ENCODE measurements at places on chromosomes 12 and 14.

DNA sequence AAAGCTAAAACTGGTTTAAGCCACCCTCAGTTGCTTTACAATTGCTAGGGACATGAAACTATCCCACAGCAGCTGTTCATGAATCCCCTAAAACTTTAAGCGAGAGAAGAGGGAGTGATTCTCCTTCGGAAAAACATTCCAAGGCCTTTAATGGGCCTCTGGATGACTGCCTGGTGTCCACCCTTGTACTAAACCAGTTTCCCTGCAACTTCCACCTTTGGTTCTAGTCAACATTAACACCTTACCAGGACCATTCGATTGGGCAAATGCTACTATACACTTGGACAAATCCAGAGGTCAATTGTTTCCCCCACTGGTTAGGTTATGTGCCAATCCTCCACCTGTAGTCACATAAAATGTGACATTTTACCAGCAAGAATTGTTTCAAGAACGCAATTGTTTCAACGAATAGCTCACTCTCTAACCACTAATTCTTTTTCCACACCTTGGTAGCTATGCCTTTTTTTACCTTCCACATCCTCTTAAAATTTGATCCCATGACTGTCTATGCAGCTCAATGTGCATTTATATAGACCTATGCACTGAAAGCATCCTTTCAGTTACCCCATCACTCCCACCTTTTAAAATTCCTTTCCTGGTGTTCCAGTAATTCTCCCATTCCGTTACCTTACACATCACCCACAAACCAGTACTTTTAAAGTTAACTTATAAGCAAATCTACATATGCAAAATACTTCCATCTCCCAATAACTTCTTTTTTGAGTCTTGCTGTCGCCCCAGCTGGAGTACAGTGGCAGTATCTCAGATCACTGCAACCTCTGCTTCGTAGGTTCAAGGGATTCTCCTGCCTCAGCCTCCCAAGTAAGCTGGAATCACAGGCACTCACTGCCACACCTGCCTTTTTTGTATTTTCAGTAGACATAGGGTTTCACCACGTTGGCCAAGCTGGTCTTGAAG, 3.6 kb downstream of the UBC start:
- DNase-seq, result peak; percentile 85

DNA sequence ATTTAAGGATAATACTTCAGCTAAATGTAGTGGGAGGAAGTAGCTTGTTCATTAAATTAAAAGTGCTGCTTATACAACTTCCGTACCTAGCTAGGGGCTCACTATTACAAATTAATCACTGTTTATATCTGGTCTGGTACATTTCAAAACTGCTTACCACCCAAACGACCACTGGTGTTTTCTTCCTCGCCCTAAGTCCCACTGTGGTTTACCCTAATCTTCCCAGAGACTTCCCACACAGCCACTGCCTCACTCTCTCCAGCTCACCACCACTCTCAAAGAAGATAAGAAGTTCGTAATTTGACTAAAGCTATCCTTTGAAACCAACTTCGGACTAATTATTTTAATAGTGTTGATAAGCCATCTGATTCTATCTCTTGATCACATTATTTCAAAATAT, 62.6 kb downstream of the PLXNC1 start:
- DNase-seq, result no peak

DNA sequence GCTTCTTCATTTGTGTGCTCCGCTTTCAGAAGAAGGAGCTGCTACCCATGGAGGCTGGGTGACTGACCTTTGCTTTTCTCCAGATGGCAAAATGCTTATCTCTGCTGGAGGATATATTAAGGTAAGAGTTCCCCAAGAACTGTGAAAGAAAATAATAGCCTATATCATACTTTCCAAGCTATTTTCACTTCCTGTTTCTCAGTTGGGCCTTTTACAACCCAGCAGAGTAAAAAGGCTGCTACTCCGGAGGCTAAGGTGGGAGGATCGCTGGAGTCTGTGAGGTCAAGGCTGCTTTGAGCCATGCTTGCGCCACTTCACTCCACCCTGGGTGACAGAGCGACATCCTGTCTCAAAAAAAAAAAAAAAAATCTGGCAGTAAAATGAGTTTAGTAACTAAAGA, 82.1 kb downstream of the APAF1 start:
- DNase-seq, result no peak

DNA sequence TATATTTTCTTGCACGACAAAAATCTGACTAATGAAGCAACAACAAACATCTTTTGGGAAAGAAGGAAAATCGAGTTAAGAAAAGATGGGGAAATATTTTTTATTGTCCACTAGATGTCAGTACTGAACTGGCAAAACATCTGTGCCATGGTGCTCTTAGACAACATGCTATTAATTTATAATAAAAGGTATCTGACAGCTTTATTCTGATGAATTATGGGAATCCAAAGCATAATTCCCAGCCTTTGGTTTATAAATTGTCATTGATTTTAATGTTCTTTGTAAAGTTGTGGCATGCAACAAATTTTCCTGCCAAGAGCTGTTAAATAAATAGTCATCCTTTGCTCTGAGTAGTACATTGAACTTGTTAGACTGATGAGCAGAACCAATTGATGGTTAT, 231.2 kb downstream of the ETNK1 start:
- peak; percentile 43 for DNase-seq

DNA sequence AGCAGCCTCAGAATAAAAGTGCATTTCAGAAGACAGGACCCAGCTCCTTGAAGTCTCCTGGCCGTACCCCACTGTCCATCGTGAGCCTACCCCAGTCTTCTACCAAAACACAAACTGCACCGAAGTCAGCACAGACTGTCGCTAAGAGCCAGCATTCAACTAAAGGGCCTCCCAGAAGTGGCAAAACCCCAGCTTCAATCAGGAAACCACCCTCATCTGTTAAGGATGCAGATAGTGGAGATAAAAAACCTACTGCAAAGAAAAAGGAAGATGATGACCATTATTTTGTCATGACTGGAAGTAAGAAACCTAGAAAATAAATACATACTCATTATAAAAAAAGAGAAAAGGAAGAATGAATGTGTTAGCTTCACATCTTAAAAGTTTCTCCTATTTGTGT, 51.1 kb downstream of the GAS2L3 start:
- no peak for DNase-seq

GRCh38 chr12:57934819-57935218, 6.5 kb upstream of the ATP23 start:
- DNase-seq, result no peak

DNA sequence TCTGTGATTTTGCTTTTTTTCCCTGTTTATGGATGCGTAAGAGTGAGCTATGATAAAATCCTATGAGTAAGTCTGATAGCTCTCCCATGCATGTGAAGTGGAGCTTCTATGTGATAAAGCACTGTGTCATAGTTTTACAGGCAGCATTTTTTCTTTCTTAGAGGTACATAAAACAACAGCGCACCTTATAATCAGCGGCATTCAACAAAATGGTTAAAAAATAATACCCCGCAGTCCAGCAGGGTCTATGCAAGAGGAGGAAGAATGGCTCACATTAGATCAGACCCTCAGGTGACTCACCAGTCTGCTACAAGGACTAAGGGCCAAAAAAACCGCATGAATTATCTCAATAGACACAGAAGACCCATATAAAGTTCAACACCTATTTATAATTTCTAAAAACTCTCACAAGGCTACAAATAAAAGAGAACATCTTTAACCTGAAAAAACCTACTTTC, 33.0 kb upstream of the TMEM179 start:
- DNase-seq, result no peak

GRCh38 chr14:97264516-97265230, 467.5 kb downstream of the VRK1 start:
- no peak for DNase-seq

- DNase-seq, result peak; percentile 75
Observed at GRCh38 chr12:123151457-123152454, 866 bp upstream of the PITPNM2 start.

GRCh38 chr12:19129486-19130223, at the start of gene PLEKHA5:
Gene PLEKHA5, plus strand, starts transcription at chr12:19129733. Its CDS starts 67 bp downstream, at chr12:19129800.
- DNase-seq, result peak; percentile 69

- peak; percentile 45 for DNase-seq
Observed at GRCh38 chr14:36662543-36663403, 1.1 kb downstream of the PAX9 start.

DNA sequence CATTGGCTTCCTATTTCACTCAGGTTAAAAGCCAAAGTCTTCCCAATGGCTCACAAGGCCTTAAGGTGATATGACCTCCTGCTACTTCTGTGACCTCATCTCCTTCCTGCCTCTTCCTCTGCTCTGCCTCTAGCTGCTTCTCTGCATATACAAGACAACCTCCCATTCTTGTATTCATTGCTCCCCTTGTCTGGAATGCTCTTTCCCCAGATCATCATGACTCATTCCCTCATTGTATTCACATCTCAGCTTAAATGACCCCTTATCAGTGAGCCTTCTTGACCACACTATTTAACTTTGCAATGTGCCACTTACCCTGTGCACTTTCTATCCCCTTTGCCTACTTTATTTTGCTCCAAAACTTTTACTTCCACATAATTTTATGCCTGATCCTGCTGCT, 90.2 kb downstream of the PPP1R12A start:
- peak; percentile 74 for DNase-seq

GRCh38 chr12:116968986-116969385, 58.2 kb downstream of the FBXW8 start:
- no peak for DNase-seq

GRCh38 chr14:76502219-76502618, 126.3 kb downstream of the ESRRB start:
- no peak for DNase-seq

DNA sequence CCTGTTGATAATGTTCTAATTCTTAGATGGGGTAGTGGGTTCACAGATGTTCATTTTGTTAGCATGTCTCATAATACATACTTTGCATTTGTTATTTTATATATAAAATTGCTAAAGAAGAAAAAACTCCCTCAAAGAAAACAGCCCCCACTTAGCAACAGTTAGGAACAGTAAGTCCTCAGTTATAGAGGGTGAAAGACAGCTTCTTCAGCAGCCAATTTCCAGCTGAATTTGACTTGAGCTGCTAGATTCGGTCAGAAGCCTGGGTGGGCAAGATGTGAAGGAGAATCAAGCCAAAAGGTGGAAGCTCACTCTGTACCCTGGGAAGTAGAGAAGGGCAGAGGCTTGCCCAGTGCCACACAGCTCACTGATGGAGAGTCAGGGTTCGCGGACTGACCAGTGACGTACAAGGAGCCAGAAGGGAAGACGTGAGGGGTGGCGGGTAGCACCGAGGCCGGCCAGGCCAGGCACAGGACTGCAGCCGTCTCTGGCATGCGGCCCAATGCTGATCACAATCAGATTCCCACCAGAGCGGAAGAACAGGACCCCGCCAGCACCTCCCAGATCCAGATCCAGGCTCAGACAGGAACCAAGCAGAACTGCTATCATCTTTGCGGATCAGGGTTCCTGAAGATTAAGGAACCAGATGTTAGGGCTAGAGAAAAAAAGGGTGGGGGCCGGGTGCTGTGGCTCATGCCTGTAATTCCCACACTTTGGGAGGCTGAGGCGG, 30.4 kb upstream of the VWF start:
- no peak for DNase-seq

GRCh38 chr12:3827301-3828000, 45.7 kb downstream of the PARP11 start:
- no peak for DNase-seq

DNA sequence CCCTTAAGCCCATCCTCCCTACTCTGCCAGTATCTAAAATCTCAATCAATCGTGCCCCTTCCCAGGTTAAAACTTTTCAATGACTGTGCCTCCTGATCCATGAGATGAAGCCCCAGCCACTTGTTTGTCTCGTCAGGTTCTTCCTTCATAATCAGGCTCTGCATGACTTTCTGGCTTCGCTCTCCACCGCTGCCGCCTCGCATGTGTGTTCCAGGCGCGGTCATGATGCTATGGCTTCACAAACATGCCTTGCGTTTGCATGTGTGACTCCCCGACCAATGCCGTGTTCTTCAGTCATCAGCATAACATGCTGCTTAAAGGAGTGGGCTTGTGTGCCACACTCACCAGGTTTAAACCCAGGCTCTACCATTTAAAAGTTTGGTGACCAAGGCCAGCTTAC, 5.0 kb upstream of the C1RL start:
- no peak for DNase-seq

DNA sequence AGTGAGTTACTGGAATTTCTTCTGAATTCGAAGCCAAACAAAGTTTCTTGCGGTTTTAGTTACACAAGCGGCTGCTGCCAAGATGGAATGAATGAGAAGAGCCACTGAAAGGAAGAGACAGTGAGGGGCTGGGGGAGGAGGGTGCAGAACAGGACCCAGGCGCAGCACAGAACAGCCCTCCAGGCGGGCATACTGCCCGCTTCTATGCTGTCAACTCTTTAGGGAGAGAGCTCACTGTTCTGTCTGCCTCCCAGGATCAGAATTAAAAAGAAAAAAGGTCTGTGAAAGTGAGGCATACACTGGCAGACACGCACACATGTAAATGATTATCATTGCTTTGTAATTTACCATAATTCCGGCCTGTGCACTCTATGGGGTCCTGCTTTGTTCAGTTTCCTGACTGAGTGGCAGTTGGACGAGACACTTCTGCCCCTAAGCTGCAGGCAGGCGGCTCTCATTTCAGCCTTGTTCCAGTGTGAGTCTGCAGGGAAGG, 231.6 kb downstream of the CACNA1C start:
- DNase-seq, result peak; percentile 65

- DNase-seq, result peak; percentile 95
Observed at GRCh38 chr12:119176267-119177055, 2.3 kb upstream of the HSPB8 start.

- DNase-seq, result no peak
Observed at GRCh38 chr12:27578689-27579372, 54.8 kb downstream of the PPFIBP1 start.

All from mesenchymal stem cell (in vitro differentiated cells and primary cell).